ENCODE measurements at places on chromosomes 4 and X.

- no peak for DNase-seq
These were observed 13.0 kb upstream of the KDR start for GRCh38 chr4:55138367-55138766.

DNA sequence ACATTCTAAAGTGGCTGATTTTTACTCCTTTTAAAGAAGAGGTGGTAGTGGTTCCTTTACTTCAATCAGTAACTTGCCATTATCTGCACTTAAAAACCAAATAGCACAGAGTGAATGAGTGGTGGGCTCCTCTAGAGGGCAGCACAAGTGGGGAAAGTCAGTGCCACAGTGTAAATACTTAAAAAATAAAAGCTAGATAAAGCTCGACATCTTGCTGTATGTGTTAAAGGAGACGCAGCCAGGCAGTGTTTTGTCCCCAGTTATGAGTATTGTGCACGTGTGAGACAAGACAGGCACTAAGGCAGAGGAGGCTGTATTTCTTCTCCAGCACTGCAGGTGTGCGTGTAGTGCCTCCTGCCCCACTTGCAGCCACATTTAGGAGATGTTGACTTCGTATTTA, 24.6 kb downstream of the NAP1L5 start:
- DNase-seq, result no peak

GRCh38 chrX:70452143-70452733, 7.6 kb downstream of the DLG3 start:
- DNase-seq, result no peak

DNA sequence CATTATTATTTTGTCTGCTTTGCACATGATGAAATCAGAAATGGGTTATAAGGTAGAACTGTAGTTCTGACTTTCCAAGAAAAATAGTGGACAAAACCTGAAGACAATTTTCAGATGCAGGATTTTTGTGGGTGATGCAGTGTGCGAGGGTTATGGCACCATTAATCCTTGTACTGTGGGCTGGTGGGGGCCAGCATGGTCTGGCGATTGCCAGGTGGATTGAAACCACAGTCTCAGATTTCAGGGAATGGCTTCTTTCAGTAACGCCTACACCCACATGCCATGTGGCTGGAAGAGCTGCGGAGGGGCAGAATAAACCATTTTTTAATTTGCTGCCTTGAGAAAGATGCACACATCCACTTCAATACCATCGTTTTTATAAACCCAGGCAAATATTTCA, 150.5 kb downstream of the ARSF start:
- DNase-seq, result no peak

DNA sequence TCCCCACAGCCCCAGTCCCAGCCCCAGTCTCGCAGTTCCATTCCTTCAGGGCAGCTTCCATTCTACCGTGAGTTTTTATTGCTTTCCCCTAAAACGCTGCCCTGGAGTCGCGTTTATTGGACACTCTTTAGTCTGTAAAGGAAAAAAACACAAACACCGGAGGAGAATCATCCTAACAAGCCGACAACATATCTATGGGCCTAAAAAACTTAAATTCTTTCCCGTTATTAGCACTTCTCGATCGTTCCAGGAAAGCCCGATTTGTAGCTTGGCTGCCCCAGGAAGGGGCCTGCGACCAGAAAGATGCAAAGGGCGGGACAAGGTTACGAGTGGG, 178.5 kb downstream of the CBR4 start:
- DNase-seq, result no peak

DNA sequence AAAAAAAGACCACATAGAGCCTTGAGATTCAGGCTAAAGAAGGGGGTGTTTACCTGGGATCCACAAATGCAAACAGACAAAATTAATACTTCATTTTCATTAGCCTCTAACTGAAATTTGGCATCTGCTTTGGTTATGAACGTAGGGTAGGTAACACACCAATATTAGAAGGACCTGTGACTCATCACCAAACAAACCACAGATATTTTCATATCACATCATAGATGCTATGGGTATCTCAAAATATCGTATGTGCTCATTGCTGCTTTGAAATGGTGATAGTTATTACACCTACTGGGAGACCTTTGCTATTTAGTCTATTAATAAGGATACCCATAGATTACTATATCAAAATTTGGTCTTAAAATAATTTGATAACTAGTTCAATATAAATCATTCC, 180.6 kb upstream of the MAP3K15 start:
- no peak for DNase-seq

DNA sequence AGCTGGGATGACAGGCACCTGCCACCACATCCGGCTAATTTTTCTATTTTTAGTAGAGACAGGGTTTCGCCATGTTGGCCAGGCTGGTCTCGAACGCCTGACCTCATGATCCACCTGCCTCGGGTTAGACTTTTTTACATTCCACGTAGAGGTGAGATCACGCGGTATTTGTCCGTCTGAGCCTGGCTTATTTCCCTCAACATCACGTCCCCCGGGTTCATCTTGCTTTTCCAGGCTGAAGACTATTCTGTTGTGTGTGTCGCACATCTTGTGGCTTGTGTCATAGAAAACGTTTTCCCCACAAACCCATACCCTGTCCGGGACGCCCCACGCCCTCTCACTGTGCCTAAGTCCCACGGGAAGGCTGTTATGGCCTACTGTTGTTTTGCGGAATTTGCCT, 185.3 kb downstream of the CRLF2 start:
- DNase-seq, result no peak

GRCh38 chr4:120664851-120665250, 257.7 kb downstream of the PRDM5 start:
- no peak for DNase-seq

GRCh38 chrX:110847334-110847733, 51.7 kb upstream of the CHRDL1 start:
- DNase-seq, result no peak

GRCh38 chrX:132958091-132958703, at the start of gene HS6ST2:
TSS of gene HS6ST2 (minus strand) at chrX:132958629.
- no peak for DNase-seq

DNA sequence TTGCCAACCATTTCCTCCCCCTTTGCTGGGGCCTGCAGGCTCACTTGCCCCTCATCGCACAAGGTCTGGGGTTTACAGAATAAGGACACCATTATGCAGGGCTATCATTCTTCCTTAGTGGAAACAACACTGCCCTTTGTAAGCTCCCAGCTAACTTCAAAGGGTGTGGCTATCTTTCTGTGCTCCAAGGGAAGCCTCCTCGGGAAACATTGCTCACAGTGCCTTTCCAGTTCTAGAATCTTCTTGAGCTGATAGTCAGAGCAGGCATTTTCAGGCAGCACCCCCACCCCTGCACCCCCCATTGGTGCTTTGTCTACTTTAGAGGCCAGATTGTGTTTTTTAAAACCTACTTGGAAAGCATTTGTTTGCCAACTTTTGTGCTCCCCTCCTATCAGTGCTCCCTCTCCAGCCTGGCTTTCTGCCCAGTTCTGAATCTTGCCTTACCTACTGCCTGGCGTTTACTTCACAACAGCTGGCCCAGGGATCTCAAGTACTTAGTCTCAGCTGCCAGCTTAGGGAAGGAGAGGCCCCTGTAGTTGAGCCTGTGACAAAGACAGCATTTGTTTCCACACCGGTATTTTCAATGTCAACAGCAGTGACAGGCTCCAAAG, 53.5 kb downstream of the PLAC1 start:
- no peak for DNase-seq

GRCh38 chrX:109886122-109886761, 116.7 kb upstream of the TMEM164 start:
- DNase-seq, result no peak

DNA sequence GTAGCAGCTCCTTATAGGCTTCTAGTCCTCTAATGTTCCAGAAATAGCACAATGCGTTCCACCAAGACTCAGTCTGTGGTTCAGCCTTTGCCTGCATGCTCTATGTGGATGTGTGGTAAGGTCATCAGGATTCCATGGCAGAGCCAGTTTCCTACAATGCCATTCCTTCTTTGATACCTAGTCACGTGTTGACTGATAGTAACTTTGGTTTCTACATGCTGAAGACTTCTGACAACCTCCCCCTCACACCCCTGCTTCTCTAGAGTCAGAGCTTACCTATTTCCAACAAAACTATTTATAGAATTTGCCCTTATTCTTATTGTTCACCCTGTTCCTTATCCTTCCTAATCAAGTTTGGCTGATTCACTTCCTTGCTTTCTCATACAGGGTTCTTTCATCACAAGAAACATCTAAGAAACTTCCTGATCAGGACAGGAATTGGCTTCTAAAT, 81.1 kb downstream of the CT47B1 start:
- DNase-seq, result no peak

GRCh38 chrX:153769865-153770600, 6.0 kb downstream of the PLXNB3 start:
- DNase-seq, result no peak

DNA sequence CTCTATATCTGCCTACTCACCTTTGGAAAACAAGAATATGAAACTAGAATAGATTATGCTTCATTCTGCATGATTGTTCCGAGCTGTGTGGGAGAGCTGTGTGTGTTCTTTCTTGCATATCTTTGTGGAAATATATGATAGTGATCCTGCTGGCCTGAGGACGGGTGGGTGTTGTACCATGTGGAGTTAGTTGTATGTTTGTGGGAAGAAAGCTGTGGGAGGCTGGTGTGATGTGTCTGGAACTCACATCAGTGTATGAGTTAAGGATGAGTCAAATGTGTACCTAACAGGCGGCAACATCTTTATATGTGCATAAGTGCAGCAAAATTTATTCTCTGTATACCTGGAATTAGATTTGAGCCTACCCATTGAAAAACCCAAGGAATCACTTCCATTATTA, 208.1 kb upstream of the ADGRL3 start:
- DNase-seq, result no peak

Measured in urinary bladder (tissue), 4 donors.